ENCODE measurements at places on chromosomes 2 and 18.

- DNase-seq: no peak
Observed at GRCh38 chr2:161975062-161975812, 98.8 kb downstream of the DPP4 start.

DNA sequence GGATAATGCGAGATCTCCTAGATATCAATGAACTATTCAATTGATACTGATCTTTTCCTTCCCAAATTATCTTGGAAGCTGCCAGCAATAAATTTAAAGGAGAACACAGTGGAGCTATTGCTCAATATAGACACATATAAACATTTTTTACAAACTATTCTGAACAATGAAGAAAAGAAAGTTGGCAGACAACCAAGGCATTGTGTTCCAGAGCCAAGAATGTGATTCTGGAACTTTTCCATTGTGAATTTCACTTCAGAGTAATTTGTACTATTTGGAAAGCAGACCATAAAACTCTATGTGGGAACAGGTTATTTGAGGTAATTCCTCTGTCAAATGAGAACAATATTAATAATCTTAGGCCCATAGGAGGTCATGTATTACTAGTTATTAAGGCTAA is 588.2 kb downstream of the IRS1 start:
- no peak for DNase-seq

- DNase-seq: no peak
Observed at GRCh38 chr2:206430452-206430851, 12.9 kb upstream of the ADAM23 start.

DNA sequence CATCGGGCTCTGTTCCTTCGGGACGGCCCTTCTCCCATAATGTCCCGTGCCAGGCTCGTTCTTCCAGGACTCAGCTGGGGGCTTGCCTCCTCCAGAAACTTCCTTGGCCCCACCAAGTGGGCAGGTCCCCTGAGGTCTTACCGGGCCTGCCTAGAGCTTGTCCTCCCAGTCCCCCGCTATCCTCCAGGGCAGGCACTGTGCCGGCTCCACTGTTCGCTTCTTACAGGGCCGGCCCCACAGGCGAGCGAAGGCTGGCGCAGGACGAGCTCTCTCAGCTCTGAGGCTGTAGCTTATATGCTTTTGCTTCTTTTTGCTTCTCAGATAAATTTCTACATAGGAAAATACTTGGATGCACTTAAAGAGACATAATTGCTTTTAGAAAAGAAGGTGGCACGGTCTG is 229.4 kb downstream of the TWIST2 start:
- DNase-seq: no peak

GRCh38 chr2:157459486-157459885 is 15.6 kb upstream of the CYTIP start:
- no peak for DNase-seq
